A549 treated with CpdA at 1 μM for 4 hours (cell line): ENCODE measurements at places on chromosomes 1 and 21. TPM values are rescaled to one million over a fixed set of nuclear protein-coding genes. Genes with fewer than 3 reads are reported as not detected.

The RBM8A gene
- 193 to 235 TPM (median 203 TPM) in 5 replicates for total RNA-seq

The PTPRF gene
- total RNA-seq, result 81.6 to 112 TPM (median 100 TPM) in 5 replicates

The VHLL gene
- not detected in 5 replicates for total RNA-seq

The GUCA2B gene
- 0.19 to 0.30 TPM in 2 of 5 replicates, not detected in the others for total RNA-seq

The NOS1AP gene
- total RNA-seq, result 0.24 to 0.98 TPM (median 0.43 TPM) in 5 replicates

The FCGR1A gene
- total RNA-seq, result not detected in 5 replicates

The SPRR1A gene
- total RNA-seq, result not detected in 5 replicates

The LEFTY1 gene
- 0.19 to 0.41 TPM (median 0.28 TPM) in 4 of 5 replicates, not detected in the other for total RNA-seq

The UROD gene
- 42.7 to 48.2 TPM (median 44.7 TPM) in 5 replicates for total RNA-seq

The HES5 gene
- total RNA-seq, result not detected in 5 replicates

The LIN28A gene
- total RNA-seq, result not detected in 5 replicates

The CAMSAP2 gene
- total RNA-seq, result 17.6 to 27.1 TPM (median 20.8 TPM) in 5 replicates

The LCE6A gene
- not detected in 5 replicates for total RNA-seq

The ARHGAP30 gene
- 0.05 to 0.19 TPM (median 0.11 TPM) in 4 of 5 replicates, not detected in the other for total RNA-seq

The SLC30A10 gene
- 0.05 to 0.12 TPM (median 0.07 TPM) in 3 of 5 replicates, not detected in the others for total RNA-seq

The SH2D1B gene
- total RNA-seq, result 0.10 to 0.30 TPM (median 0.15 TPM) in 5 replicates

The SMIM1 gene
- 0.47 to 1.9 TPM (median 1.2 TPM) in 4 of 5 replicates, not detected in the other for total RNA-seq

The PIP5K1A gene
- 41.8 to 52.4 TPM (median 45.2 TPM) in 5 replicates for total RNA-seq

The RHCE gene
- 0.02 to 0.12 TPM in 2 of 5 replicates, not detected in the others for total RNA-seq

The IL22RA1 gene
- total RNA-seq, result 3.5 to 4.9 TPM (median 4.1 TPM) in 5 replicates

The S100A7 gene
- not detected in 5 replicates for total RNA-seq

The MATN1 gene
- 0.05 to 0.25 TPM (median 0.07 TPM) in 4 of 5 replicates, not detected in the other for total RNA-seq

The CEP170 gene
- 27.2 to 49.0 TPM (median 30.1 TPM) in 5 replicates for total RNA-seq

The CCDC27 gene
- total RNA-seq, result not detected in 5 replicates

The OLFML2B gene
- total RNA-seq, result 0.35 to 0.57 TPM (median 0.38 TPM) in 5 replicates

The MAP3K21 gene
- total RNA-seq, result 10.1 to 13.6 TPM (median 11.7 TPM) in 5 replicates

The PTGS2 gene
- total RNA-seq, result 8.7 to 13.5 TPM (median 12.9 TPM) in 5 replicates

The RORC gene
- 0.03 to 0.06 TPM in 2 of 5 replicates, not detected in the others for total RNA-seq

The MYBPH gene
- total RNA-seq, result not detected in 5 replicates

The SLC5A9 gene
- 0.12 TPM in 1 of 5 replicates, not detected in the others for total RNA-seq

The KRTAP7-1 gene
- not detected in 5 replicates for total RNA-seq

The ZSWIM5 gene
- 0.45 to 0.87 TPM (median 0.58 TPM) in 5 replicates for total RNA-seq

The RNF207 gene
- 15.6 to 22.3 TPM (median 19.3 TPM) in 5 replicates for total RNA-seq

The NTMT2 gene
- not detected in 5 replicates for total RNA-seq

The STMN1 gene
- total RNA-seq, result 183 to 215 TPM (median 203 TPM) in 5 replicates

The CNR2 gene
- total RNA-seq, result not detected in 5 replicates

The PSRC1 gene
- 21.3 to 26.8 TPM (median 24.2 TPM) in 5 replicates for total RNA-seq

The SCYL3 gene
- 2.6 to 4.0 TPM (median 3.2 TPM) in 5 replicates for total RNA-seq

The FMN2 gene
- total RNA-seq, result 5.0 to 6.4 TPM (median 6.3 TPM) in 5 replicates

The ZSCAN20 gene
- 1.5 to 2.0 TPM (median 1.9 TPM) in 5 replicates for total RNA-seq

The FAM20B gene
- 16.3 to 23.5 TPM (median 19.8 TPM) in 5 replicates for total RNA-seq

The PRXL2B gene
- 15.9 to 22.1 TPM (median 19.3 TPM) in 5 replicates for total RNA-seq

The SPATA1 gene
- total RNA-seq, result 0.47 to 1.3 TPM (median 0.72 TPM) in 5 replicates

The MAP3K6 gene
- total RNA-seq, result 6.8 to 9.6 TPM (median 9.2 TPM) in 5 replicates

The CALML6 gene
- 0.09 to 0.40 TPM (median 0.29 TPM) in 4 of 5 replicates, not detected in the other for total RNA-seq

The CELA2A gene
- total RNA-seq, result not detected in 5 replicates

The AGBL4 gene
- not detected in 5 replicates for total RNA-seq

The GABRD gene
- total RNA-seq, result 0.49 to 0.73 TPM (median 0.56 TPM) in 4 of 5 replicates, not detected in the other

The VPS45 gene
- total RNA-seq, result 16.7 to 18.0 TPM (median 17.7 TPM) in 5 replicates

The LEMD1 gene
- total RNA-seq, result not detected in 5 replicates

The KCNJ15 gene
- 0.12 to 0.50 TPM (median 0.26 TPM) in 5 replicates for total RNA-seq

The GUCA2A gene
- 0.33 TPM in 1 of 5 replicates, not detected in the others for total RNA-seq

The DDX20 gene
- total RNA-seq, result 8.2 to 10.0 TPM (median 8.7 TPM) in 5 replicates

The KCNQ4 gene
- total RNA-seq, result 0.14 to 0.39 TPM (median 0.25 TPM) in 5 replicates

The ADGRL2 gene
- total RNA-seq, result 10.2 to 15.4 TPM (median 12.9 TPM) in 5 replicates
